ENCODE measurements at places on chromosomes 7 and 10.

DNA sequence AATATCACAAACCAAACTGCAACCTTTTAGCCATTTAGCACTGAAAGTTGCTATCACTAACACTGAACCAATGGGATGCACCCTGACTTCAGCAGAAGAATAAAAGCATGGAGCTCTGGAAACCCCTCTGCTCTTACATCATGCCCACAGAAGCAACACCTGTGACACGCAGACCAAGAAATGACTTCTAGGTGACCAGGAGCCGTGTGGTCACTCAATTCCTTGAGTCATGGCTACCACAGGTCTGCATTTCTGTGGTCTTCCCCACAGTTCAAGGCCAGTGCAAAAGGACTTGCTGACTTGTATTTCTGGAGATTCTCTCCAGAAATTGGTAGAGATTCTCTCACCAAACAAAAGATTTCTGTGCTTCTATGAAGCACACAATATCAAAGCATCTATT is 38.3 kb downstream of the NRCAM start:
- no peak for DNase-seq

DNA sequence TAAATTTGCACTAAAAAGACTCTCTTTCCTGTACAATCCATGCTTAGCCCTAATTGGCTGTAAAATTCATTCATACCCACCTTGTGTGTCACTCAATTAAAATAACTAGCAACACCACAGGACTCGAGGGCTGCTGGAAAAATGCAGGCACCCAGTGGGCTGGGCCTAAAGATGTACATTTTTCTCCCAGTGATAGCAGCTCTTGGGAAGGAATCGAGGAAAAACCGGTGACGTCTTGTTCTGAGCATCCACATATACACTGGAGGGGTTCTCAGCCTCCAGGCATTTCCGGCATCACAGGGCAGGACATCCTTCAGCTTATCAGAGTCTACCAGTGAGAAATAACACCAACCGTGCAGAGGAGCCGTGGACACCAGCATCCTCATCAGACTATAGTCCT is 85.8 kb upstream of the PITRM1 start:
- no peak for DNase-seq

- DNase-seq = no peak
Observed at GRCh38 chr7:134465491-134465890, 6.6 kb upstream of the AKR1B1 start.

DNA sequence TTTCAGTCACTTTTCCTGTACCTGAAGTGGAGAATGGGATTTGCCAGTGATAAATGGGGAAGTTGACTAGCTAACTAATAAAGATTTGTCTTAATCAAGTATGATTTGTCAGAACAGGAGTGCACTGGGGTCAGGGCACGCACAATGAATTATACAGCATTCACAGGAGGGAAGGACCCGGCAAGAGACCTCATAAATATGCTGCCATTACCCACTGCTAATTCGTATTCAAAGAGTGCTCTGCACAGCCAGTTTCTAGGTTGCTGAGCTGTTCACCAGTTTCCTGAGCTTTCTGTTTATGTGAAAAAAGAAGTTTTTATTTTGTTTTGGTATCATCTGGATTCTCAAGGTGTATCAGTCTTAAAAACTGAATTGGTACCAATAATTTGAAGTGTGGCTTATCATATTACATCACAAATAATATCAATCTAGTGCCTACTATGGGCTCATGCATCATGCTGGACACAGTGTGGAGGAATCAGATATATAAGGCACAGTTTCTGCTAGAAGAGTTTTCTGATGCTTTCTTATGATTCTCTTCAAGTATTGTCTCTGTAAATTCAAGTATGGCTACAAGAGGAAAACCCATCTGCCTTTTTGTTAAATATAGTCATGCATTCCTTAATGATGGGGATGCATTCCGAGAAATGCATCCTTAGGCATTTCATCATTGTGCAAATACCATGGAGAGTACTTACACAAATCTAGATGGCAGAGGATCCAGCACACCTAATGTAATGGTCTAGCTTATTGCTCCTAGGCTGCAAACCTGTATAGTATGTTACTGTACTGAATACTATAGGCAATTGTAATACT is 202.2 kb downstream of the VTI1A start:
- peak; percentile 33 for DNase-seq

DNA sequence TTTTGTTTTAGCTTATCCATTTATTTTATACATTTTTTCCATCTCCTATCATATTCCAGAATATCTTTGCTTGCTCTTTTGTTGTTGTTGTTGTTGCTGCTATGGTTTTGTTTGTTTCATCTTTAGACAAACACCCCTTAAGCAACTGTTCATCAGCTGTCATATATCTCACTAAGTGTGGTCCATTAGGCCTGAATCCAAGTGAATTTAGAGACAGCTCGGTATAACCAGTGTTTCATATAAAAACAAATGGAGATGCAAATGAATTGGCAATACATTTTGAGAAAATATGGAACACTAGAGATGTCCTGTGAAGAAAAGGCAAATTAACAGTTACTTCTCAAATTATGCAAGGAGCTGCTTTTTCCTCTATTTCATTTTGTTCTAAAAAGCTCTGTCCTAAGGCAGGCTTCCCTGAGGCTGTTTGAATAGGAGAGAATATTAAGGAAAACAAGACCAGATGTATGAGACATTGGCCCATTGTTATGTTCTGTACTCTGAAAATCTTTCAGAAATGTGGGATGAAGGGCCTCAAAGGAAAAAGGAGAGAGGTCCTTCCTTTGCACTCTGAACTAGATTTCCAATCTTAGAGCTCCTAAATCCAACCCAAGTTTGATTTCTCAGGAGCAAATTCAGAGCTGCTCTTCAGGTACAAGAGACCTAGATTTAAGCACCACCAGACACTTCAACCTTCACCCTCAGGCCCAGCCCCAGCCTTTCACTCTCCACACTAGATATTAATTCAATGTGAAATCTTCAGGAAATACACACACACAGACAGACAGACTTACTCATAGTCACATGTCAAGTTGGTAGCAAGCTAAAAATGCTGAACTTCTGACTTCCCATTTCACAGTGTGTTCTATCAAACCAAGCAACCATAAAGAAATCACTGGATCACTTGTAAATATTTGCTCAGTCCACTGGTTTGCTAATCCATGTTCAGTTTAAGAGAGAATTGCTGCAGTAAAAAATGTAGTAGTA is 5.4 kb downstream of the TFEC start:
- DNase-seq = no peak

GRCh38 chr7:147941381-147941780 is 649.2 kb upstream of the C7orf33 start:
- DNase-seq = no peak

- no peak for DNase-seq
Observed at GRCh38 chr10:71684356-71685173, 35.0 kb downstream of the C10orf105 start.

DNA sequence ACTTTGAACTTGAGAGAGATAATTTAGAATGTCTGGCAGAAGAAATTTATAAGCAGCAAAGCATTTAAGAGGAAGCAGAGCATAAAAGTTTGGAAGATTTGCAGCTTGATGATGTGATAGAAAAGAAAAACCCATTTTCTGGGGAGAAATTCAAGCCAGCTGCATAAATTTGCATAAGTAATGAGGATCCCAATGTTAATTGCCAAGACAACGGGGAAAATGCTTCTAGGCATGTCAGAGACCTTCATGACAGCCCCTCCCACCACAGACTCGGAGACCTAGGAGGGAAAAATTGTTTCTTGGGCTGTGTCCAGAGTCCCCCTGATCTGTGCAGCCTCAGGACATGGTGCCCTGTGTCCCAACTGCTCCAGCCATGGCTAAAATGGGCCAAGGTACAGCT is 263.6 kb upstream of the POT1 start:
- no peak for DNase-seq

DNA sequence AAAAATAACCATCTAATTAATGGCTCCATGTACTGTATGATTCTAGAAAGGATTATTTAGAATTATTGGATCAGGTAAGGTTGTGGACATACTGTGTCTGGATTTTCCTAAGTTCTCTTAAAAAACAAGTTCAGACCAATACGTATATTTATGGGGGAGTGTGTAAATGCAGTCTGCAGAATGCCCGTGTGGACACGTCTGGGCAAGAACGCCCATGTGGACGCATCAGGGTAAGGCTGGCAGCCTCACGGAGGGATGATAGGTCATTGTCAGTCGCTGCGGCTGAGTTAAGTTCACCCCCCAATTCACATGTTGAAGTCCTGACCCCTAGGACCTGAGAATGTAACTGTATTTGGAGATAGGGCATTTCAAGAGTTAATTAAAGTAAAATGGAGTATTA is 160.0 kb upstream of the SHH start:
- DNase-seq = no peak

- no peak for DNase-seq
Observed at GRCh38 chr7:130880668-130881067, 146.7 kb upstream of the KLF14 start.

DNA sequence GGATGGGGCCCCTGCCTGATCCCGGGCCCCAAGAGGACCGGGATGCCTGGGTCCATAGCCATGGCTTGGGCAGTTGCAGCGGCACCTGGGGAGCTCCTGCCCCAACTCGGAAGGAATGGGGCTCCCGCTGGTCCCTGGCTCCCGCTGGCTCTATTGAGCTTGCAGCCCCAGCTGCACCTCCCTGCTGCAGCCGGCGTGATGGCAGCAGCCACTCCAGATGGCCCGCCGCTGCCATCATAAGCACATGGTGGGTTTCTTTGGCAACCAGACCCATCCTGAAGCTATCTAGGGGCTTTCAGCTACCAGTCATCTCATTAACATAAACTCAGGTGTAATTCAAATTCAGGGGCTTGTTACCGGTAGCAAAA is 11.1 kb upstream of the DNMBP start:
- DNase-seq = no peak

DNA sequence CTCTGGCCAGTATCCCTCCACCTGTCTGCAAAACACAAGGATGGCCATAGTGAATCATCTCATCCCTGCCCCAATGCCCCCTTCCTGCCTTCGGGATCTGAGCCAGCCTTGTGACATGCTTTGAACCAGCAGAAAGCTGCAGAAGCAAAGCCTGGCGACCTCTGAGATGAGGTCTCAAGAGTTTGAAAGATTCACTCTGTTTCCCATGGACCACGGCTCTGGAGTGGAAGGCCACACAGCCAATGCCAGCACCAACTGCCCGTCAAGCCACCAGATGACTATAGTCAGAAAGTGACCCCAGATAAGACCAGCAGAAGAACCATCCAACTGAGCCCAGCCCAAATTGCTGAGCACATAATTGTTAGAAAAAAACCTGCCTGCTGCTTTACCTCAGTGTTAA is 193.9 kb upstream of the PPP2R2D start:
- no peak for DNase-seq

GRCh38 chr7:130611218-130611617 is 57.3 kb downstream of the COPG2 start:
- no peak for DNase-seq

DNA sequence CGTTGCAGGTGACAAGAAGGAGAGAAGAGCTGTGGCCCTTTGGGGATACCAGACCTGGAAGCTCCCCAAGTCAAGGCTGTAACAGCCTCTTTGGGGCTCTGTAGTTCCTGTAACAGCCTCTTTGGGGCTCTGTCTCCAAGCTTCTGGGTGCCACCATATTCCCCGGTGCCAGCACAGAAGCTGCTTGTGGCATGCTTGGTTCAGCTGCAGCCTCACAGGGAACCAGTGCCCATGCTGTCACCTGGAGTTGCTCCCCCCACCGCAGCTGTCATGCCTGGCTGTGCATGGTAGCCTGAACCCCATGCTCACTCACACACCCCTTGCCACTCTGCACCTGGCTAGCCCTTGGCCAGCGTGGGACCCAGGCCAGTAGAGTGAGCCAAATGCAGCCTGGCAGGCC is 109.1 kb downstream of the ELAPOR2 start:
- DNase-seq = no peak

GRCh38 chr7:46960970-46961369 is 620.9 kb downstream of the TNS3 start:
- DNase-seq = no peak

GRCh38 chr10:88582806-88583583 is at the start of gene RNLS:
Gene RNLS (minus strand): TSS chr10:88583318.
- no peak for DNase-seq

GRCh38 chr10:91328320-91328984 is 81.7 kb upstream of the HECTD2 start:
- DNase-seq = no peak

DNA sequence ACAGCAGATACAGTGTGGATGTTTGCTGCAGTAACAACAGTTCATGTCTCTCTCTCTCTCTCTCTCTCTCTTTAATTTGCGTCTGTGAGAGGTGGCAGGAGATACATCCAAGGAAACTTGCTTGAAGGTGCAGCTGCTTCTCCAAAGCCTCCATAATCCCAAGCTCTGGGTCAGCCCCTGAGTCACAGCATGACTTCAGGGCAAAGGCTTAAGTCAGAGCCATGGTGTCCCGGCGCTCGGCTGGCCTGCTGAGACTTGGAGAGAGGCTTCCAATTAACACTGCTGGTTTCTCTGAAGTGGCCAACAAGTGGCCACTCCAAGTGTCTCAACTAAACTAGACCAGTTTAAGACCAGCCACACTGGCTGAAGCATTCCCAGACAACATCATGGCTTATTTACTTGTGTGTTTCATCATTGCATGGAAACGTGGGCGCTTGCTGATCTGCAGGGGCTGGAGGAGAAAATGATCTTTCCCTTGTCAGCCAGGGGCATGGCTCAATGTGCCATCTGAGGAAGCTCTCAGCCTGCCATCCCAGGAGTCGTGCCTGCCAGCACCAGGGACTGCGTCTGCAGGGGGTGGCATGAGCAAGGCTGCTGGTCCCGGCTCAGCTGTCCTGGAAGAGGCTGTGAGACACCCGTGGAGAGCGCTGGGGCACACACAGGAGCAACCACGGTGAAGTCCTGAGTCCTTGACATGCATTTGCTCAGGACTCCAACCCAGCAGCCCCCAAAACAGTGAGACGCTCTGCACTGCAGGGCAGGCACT is 254.2 kb downstream of the COBL start:
- DNase-seq = no peak

DNA sequence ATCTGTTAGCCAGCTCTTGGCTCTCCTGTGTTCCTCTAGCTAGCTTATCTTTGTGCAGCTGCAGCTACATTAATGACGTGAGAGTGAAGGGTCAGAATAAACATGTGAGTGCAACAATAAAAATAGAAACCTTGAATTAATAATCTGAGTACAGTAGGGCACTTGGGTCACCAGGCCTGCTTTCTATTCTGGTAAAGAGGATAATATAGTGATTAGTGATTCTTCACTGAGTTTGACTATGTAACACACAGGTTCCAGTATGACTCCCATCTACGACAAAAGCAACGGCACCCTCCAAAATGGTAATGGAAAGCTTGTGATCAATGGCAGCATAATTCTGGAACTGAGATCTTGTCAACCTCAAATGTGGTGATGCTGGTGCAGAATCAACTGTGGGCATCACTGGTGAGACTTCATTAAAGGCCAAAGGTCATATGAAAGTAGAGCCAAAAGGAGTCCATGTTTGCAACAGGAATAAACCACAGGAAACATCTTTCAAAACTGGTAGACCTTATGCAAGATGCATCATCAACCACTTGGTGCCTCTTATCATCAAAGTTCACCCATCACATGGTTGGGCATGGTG is 77.6 kb downstream of the NRBF2 start:
- no peak for DNase-seq
